ENCODE measurements at places on chromosomes 11 and 22.

DNA sequence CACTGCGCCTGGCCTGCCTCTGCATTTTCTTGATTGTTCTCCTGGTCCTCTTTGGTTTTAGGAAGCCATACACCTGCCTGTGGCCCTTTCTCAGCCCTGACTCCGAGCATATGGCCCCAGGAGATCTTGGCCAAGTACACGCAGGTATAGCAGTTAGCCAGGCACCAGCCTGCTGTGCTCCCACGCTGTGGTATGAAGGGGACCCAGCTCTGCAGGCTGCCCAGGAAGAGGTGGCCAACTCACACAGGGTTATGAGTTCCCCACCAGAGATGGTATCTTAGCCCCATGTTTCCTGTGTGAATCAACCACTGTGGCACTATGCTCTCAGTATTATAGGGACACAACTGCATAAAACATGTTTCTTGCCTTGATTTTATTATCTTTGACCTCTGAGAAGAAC lies 31.1 kb downstream of the SGSM3 start:
- DNase-seq = no peak

DNA sequence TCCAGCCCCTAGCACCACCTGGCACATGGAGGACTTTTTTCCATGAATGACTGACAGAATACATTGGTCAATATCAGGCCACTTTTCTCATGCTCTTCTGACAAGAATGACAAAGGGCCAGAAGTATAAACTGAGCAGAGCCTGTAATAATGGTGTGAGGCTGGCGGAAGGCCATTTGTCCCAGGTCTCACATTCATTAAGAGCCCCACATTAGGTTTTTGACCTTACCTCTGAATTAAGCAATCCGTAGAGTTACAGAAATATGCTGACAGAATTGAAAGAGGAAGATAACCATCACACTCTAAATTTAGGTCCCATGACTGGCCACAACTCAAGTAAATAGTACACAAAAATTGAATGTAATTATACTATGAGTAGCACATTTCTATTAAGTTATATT lies 55.2 kb downstream of the SYT9 start:
- no peak for DNase-seq

GRCh38 chr11:103699216-103699615 lies 337.2 kb upstream of the DDI1 start:
- DNase-seq = no peak

DNA sequence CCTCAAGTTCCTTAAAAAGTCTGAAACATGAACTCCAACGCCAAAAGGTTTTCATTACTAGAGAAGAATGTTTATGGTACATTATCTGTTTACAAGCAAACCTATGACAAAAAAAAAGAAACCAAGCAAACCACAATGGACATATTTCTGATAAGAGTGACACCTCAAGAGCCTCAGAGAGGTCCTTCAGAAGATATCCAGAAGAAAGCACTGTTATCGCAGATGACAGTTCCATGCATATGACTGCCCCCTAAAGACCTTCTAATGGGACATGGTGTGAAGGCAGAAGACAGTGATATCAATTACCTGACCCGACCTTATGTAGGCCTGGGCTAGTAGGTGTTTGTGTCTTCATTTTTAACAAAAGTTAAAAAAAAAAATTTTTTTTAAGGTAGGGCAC lies 3.1 kb downstream of the HDHD5 start:
- DNase-seq = no peak

GRCh38 chr11:94129512-94130297 lies 1.1 kb downstream of the PANX1 start:
- no peak for DNase-seq

- peak; percentile 52 for DNase-seq
These were observed 11.1 kb downstream of the PPP6R3 start for GRCh38 chr11:68471360-68472340.

DNA sequence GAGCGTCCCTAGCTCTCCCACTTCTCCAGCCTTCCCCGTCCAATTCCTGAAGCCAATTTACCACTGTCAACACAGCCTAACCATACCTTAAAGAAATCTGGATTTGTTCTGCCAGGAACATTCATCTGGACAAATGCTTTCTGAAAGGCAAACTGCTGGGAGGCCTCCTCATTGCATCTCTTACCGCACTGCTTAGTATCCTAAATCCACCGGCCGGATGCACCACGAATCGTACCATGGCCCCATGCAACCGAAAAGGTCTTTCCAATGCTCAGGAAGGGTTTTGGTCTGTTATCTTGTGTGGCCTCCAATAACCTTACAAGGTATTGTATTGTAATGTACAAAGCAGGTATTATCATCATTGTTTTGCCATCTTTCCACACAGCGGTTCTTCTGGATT lies 57.6 kb downstream of the MYH9 start:
- DNase-seq = no peak

DNA sequence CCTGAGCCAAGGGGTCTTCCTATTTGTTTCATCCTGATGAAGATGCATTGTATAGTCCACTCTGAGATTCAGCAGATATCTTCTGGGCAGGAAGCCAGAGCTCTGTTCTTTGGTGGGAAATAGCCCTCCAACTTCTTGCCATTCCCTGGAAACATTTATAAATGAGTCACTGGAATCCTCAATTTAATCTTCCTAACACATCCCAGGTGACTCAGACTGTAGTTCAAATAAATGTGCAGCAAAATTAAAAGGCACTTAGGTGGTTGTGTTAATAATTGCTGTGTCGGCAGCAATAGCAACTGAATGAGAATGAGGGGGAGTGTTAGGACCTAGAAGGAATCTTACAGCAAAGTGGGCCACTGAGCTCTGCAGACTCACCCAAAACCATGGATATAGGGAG lies 108.6 kb downstream of the INSC start:
- no peak for DNase-seq

DNA sequence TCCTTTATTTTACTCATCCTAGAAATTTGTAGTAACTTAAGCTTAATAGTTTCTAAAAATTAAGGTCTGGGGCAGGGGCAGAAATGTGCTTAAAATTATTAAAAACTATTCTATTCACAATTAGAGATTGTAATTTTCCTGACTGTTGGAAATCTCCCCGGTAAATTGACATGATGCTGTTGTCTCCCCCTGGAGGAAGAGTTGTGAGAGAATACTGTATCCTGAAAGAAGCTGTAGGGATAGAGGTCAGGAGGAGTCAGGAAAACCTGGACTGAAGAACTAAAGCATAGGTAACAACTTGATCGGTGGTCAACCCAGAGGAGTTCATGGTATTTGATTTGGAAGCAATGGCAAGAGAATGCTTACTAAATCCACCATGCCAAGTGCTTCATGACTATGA lies 16.2 kb upstream of the ESAM start:
- DNase-seq = no peak

Measured in AG04449 (cell line).